ENCODE measurements at places on chromosomes 7 and 10. TPM values are rescaled to one million over a fixed set of nuclear protein-coding genes. Genes with fewer than 3 reads are reported as not detected.

DNA sequence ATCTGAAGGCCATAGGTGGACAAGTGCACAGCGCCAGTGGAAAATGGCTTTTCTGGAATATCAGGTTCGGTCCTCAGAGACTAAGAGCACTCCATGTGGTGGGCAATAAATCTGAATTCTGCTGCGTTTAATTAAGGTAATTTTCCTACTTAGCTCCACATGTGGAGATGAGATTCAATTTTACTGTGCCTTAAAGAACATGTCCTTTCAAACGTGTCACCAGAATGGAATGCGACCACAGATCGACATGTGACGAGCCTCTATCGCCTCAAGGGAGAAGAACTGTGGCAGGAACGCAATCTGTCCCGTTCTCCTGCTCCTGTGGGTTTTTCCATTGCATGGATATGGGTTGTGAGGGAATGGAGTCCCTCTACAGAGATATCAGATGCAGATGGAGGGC, 205.3 kb upstream of the ZNF32 start:
- DNase-seq = no peak

DNA sequence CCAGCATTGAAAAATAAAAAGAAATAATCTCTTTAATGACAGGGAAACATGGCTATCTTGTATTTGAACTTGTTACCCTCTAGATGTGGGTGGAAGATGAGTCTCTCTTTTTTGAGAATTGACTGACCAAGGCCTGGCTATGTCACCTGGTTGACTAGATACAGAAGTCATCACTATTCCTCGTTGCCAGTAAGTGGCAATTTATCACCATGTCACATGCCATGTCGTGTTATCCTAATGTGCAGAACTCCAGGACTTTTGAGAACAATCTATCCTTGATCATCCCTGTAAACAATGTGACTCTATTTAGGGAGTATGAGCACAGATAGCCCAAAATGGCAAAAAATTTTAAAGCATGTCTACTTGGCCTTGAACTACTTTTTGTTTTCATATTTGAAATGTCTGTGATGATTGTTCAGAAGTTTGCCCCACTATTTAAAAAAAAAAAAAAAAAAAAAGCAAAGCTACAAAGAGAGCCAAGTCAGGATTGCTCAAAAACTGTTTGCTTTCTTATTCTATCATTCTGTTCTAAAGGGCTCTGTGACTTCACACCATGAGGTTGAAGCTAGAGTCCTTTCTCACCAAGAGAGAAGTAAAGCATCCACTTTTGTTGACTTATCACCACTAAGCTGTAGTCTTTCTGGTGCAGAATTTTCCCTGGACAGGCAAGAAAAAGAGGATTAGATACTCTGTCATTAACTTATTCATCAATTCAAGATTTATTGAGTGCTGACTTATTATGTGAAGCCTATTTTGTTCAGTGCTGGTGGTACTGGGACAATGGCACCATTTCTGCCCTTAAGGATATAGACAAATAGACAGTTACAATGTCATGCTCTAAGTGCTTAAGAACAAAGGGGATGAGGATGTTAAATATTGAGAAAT, 10.4 kb upstream of the WIPF3 start:
- DNase-seq = no peak

DNA sequence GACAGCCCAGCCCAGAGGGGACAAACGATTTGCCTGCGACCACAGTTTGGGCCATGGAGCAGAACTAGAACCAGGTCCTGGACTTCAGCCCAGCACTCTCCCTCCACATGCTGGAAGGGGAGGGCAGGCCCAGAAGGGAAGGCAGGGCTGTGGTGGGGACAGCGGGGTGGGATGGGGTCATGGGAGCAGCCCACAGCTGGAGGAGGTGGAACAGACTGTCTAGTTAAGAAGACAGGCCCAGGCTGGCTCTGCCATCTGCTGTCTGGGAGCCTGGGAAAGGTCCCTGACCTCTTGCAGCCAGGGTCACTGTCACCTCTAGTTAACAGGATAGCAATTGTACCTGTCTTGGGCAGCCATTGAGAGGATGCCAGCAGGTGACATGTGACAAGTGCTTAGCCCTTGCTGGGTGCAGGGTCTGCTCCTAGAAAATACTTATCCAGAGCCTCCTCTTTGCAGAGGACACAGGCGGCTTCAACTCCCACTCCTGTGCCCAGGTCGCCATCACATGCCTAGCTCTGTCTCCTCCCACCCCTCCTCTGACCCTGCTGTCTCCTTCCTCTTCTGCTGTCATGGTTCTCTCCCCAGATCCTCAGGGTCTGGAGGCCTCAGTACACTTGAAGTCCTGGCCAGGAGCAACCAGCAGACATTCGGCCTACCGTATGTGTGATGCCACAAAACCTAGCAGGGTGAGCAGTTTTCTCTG, 37.0 kb upstream of the CHST15 start:
- DNase-seq = no peak

DNA sequence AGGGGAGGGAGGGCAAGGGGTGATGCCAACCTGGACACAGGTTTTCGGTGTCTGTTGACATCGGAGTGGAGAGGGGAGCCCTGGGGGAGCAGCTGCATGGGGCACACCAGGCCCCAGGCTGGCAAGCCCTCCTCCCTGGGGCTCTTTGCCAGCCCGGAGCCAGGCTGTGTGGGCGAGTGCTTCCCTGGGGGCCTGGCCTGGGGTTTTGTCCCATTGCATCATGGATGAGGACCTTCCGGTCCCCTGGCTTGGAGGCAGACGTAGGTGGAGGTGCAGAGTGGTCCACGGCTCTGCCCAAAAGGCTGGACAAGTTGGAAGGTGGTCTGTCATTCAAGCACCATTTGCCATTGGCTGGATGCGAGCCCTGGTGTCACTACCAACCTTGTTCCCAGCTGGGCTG, 34.8 kb downstream of the ZMIZ1 start:
- DNase-seq = no peak

DNA sequence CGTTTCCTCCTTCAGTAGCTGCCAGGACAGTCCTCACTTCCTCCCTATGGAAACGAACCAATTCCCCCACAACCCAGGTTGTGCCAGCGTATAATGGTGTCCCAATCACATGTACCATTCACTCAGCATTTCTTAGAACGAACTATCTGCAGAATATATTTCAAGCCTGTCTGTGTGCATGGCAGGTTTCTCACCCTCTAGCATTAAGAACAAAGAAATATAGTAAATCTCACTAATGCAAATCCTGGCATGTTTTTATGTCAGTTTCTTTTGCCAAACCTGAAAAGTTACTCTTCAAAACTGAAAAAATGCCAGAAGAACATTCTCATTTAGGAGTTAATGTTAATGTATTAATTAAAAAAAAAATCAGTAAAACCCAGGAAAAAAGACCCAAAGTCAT, 405.9 kb upstream of the KLF6 start:
- DNase-seq = no peak

The CCDC146 gene
- total RNA-seq = 3.5 TPM

The HABP2 gene
- total RNA-seq = not detected

Data from H7 (cell line).